Fibroblast of the aortic adventitia (primary cell): ENCODE measurements at places on chromosomes 12 and 14. TPM values are rescaled to one million over a fixed set of nuclear protein-coding genes. Genes with fewer than 3 reads are reported as not detected.

The JPH4 gene
- not detected in 2 replicates for total RNA-seq

The PTPRB gene
- total RNA-seq, result 3.6 and 5.6 TPM in 2 replicates

The CCDC175 gene
- not detected in 2 replicates for total RNA-seq

The AMIGO2 gene
- 2.7 and 3.7 TPM in 2 replicates for total RNA-seq

The CLEC12A gene
- not detected in 2 replicates for total RNA-seq

The KLRK1 gene
- total RNA-seq, result not detected in 2 replicates

The NID2 gene
- 146 and 370 TPM in 2 replicates for total RNA-seq

The TSHR gene
- not detected in 2 replicates for total RNA-seq

The FITM1 gene
- 0.18 TPM in 1 of 2 replicates, not detected in the other for total RNA-seq

The FAM90A1 gene
- not detected in 2 replicates for total RNA-seq

The MARS1 gene
- total RNA-seq, result 185 and 272 TPM in 2 replicates

The CKB gene
- 17.6 and 29.3 TPM in 2 replicates for total RNA-seq

The VASH1 gene
- 4.4 and 12.7 TPM in 2 replicates for total RNA-seq

The AQP6 gene
- total RNA-seq, result 0.09 TPM in 1 of 2 replicates, not detected in the other

The RPS6KL1 gene
- total RNA-seq, result 0.09 and 1.6 TPM in 2 replicates

The IL23A gene
- not detected in 2 replicates for total RNA-seq

The HCAR3 gene
- total RNA-seq, result 0.41 TPM in 1 of 2 replicates, not detected in the other

The INHBE gene
- total RNA-seq, result 0.16 and 0.99 TPM in 2 replicates

The SMIM41 gene
- 0.27 and 0.98 TPM in 2 replicates for total RNA-seq

The LRFN5 gene
- total RNA-seq, result 12.1 and 12.8 TPM in 2 replicates

The RASAL1 gene
- not detected in 2 replicates for total RNA-seq

The DTX1 gene
- 0.16 TPM in 1 of 2 replicates, not detected in the other for total RNA-seq

The SLC5A8 gene
- not detected in 2 replicates for total RNA-seq

The CGRRF1 gene
- 7.0 and 19.7 TPM in 2 replicates for total RNA-seq

The HSPA2 gene
- total RNA-seq, result 0.98 and 2.5 TPM in 2 replicates
